HFFc6 (cell line): ENCODE measurements at places on chromosomes 11 and 22. TPM values are rescaled to one million over a fixed set of nuclear protein-coding genes. Genes with fewer than 3 reads are reported as not detected.

DNA sequence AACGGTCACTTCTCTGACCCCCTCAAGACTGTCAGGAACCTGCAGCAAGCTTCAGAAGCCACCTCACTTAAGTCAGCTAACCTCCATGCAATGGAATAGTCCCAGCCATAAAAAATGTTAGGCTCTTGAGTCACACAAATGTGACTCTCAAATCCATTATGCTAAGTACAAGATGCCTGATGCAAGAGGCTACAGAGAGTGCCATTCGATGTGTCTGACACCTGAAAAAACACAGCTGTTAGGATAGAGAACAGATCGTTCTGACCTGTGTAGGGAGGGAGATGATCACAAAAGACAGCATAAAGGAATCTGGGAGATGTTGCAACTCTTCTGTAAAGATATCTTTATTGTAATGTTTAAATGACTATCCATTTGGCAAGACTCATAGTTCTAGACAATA is 712.4 kb downstream of the TBC1D22A start:
- H3K27me3 ChIP-seq: no peaks in the 10 kb centered on the region
- H3K4me3 ChIP-seq: no peak overlapping the region
- no peak for DNase-seq
- no peaks in the 10 kb centered on the region for H3K4me1 ChIP-seq

SMDT1 gene
- 49.0 to 64.7 TPM (median 51.4 TPM) in 3 replicates for total RNA-seq

MOV10L1 gene
- 0.31 and 1.3 TPM in 2 replicates for total RNA-seq

DNA sequence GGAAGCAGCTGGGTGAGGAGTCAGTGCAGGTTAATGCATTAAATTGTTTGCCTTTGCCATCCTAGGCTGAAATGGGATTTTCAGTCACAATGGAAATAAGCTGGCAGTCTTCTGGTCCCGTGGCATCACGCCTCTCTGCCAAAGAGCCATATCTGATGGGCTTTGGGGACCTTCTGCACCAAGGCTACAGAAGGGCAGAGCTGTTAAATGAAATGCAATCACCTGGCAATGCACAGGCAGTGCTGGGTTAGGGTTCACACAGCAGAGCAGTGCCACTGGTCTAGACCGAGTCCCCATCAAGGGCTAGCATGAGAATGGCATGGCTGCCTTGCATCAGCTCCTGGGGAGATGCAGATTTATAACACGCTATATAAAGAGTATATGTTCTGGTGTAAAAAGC is 749.2 kb downstream of the NTM start:
- H3K27ac ChIP-seq: no peak overlapping the region
- H3K4me1 ChIP-seq: peaks cover 16% of the 10 kb centered on the region
- H3K4me3 ChIP-seq: no peak overlapping the region
- no peaks in the 10 kb centered on the region; the same call in 1 of the 2 replicates for H3K27me3 ChIP-seq
- DNase-seq: no peak
- H3K36me3 ChIP-seq: no peaks in the 10 kb centered on the region

GRCh38 chr22:41758231-41758630 is 42.2 kb upstream of the CCDC134 start:
- no peaks in the 10 kb centered on the region for H3K36me3 ChIP-seq
- no peak overlapping the region for H3K27ac ChIP-seq
- no peak for DNase-seq
- H3K27me3 ChIP-seq: peaks cover 21% of the 10 kb centered on the region
- no peak overlapping the region for H3K4me3 ChIP-seq

F2 gene
- not detected in 3 replicates for total RNA-seq

DNA sequence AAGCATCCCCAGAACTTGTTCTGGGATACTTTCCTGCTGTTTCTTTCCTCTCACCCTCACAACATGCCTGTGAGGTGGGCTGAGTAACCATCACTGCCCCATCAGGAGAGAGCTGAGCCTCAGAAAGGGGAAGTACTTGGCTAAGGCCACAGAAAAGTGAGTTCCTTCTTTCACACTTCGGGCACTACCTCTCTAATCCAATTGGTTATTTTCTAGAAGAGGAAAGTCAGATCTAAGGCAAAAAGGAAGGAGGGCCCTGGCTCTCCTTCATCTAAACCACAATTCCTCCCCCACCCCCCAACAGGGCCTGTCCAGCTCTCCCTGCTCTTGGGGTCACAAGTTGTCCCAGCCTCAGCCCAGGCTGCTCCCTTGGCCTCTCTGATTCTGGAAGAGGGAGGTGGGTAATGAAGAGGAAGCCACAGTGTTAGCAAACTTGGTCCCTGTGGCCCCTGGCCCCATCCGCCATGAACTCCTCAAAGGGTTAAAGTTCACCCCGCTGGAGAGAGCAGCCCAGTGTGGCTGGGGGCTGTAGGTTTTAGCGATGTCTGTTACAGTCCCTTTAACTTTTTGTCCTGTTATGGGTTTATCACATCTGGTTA is 34.0 kb downstream of the SLC22A12 start:
- H3K4me1 ChIP-seq: no peaks in the 10 kb centered on the region
- no peak overlapping the region for H3K4me3 ChIP-seq
- peaks cover 43% of the 10 kb centered on the region for H3K27me3 ChIP-seq
- no peak overlapping the region for H3K27ac ChIP-seq
